Fibroblast of villous mesenchyme (primary cell): ENCODE measurements at places on chromosomes 1 and 21.

GRCh38 chr1:37197411-37197810 lies 163.1 kb upstream of the GRIK3 start:
- DNase-seq = no peak

DNA sequence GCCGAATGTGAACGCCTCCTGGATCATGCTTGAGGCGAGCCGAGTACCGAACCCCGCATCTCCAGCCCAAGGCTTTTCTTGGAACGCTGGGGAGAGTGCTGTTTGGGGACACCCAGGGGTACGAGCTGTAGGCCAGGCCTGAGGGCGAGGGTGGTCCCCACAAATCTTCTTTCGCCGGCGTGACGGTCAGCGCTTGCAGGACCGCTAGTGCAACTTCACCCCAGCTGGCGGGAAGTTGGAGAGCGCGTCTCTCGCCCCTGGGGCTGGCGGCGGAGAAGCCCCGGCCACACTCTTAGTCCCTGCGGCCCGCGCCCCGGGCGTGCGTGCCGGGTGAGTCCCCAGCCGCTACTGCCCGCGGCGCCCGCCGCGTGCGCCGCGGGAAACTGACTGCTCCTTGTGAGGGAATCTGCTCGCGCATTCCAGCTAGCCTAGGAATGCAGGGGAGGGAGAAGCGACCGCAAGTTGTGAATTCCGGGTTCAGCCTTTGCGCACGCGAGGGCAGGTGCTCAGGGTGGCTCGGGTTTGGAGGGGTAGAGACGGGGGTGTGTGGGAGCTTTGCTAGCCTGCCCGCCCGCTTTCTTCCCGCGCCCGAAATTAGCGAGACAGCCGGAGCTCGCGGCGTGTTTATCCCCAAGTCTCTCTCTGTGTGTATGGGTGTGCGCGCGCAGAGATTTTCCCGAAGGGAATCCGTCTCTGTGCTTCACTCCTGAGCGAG lies 884 bp downstream of the LHX4 start:
- DNase-seq = peak; percentile 51

- DNase-seq = no peak
Measured at GRCh38 chr1:228488818-228489674, 1.9 kb downstream of the RNF187 start.

DNA sequence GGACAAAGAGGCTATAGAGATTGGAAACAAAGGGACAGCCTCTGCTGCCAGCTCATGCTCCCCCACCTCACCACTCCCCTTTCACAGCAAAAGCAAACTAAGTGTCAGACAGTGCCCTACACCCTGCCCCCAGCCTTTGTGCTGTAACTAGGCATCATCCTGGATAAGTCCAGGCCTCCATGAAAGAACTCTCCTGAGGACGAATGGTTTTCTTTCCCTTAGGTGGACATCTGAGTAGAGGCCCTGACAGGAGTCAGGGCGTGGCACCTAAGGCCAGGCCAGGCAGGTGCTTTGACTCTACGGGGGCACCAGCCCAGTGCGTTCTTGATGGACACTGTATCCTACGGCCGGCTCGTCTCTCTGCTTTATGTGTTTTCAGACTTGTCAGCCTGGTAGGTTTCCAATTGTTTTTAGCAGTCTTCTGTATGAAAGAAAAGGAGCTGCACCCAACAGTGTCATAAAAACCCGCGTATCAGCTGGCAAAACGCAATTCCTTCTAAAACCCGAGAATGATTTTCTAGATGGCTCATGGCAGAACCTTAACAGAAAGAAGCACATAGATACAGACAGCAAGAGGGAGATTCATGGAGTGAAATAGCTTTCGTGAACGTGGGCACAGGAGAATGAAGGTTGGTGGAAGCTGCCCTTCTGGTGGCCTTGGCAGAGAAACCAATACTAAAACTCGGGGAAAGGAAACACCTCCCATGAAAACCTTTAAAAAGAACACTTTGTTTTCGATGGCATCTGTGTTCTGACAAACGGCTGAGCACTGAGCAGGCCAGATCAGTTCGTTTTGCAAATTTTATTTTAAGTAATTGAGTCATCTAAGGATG lies 51.7 kb upstream of the AJAP1 start:
- DNase-seq = no peak
